ENCODE measurements at places on chromosomes 6 and 20.

DNA sequence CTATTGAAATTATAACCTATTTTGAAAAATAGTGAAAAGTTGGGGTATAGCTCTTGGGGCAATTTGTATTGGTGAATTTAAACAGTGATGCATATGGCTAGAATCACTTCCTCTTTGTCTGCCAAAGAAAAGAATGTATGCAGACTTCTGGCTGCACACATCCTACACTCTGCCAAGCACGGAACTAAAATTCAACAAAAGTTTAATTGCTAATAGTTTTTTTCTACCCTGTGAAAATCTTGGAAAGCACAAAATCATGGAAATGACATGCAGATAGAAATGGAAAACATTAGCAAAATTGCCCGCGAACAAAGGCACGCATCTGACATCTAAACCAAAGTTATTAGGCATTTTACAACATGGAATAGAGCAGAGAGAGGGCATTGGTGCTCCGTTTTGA is 106.4 kb upstream of the PDE10A start:
- DNase-seq = no peak

DNA sequence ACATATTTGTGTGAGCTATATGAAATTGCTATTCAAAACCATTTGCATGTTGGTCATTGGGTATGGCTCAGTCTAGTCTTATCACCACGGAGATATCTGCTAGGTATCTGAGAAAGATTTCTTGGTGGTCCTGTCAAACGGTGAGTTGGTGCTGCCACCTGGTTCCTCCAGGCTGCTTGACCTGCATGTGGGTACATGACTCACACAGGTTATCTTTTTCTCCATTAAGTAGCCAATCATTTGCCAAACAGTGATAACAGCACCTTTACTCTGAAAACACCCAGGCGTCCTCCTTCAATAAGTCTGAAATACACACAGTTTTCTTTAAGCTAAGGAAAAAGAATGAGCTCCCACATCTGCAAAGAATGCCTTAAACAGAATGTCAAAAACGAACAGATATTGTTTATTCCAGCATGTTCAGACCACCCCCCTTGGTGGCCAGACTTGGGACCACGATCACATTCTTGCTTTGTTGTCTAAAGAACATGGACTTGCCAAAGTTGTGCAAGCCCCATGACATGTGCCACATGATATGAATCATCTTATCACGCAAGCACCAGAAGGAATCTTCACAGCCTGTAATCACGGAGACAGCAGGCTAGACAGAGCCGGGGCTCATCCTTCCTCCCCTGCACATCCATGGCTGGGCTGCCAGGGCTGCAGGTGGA is 200.7 kb upstream of the THBS2 start:
- DNase-seq = peak; percentile 55

- no peak for DNase-seq
Measured at GRCh38 chr20:59749301-59749700, 145.0 kb downstream of the PHACTR3 start.

- peak; percentile 3 for DNase-seq
Measured at GRCh38 chr20:21529863-21530262, 16.0 kb upstream of the NKX2-2 start.

GRCh38 chr6:11384531-11385309 is 152.3 kb upstream of the NEDD9 start:
- DNase-seq = no peak

- no peak for DNase-seq
Measured at GRCh38 chr6:20333721-20334269, 67.9 kb upstream of the E2F3 start.

GRCh38 chr6:98824902-98825599 is 9.3 kb upstream of the POU3F2 start:
- no peak for DNase-seq

GRCh38 chr20:6664574-6664973 is 102.9 kb upstream of the BMP2 start:
- no peak for DNase-seq

- DNase-seq = no peak
Measured at GRCh38 chr20:6576726-6577125, 190.8 kb upstream of the BMP2 start.

DNA sequence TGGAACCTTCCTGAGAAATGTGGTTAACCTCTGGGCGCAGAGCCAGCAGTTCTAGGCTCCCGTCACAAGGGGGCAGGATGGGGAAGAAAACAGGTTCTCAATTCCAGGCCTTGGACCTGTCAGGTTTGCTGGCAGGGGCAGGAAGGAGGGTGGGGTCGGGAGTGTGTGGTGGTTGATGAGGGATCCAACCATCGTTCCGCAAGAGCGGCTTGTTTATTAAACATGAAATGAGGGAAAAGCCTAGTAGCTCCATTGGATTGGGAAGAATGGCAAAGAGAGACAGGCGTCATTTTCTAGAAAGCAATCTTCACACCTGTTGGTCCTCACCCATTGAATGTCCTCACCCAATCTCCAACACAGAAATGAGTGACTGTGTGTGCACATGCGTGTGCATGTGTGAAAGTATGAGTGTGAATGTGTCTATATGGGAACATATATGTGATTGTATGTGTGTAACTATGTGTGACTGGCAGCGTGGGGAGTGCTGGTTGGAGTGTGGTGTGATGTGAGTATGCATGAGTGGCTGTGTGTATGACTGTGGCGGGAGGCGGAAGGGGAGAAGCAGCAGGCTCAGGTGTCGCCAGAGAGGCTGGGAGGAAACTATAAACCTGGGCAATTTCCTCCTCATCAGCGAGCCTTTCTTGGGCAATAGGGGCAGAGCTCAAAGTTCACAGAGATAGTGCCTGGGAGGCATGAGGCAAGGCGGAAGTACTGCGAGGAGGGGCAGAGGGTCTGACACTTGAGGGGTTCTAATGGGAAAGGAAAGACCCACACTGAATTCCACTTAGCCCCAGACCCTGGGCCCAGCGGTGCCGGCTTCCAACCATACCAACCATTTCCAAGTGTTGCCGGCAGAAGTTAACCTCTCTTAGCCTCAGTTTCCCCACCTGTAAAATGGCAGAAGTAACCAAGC is 29.6 kb downstream of the SRSF3 start:
- DNase-seq = peak; percentile 89

DNA sequence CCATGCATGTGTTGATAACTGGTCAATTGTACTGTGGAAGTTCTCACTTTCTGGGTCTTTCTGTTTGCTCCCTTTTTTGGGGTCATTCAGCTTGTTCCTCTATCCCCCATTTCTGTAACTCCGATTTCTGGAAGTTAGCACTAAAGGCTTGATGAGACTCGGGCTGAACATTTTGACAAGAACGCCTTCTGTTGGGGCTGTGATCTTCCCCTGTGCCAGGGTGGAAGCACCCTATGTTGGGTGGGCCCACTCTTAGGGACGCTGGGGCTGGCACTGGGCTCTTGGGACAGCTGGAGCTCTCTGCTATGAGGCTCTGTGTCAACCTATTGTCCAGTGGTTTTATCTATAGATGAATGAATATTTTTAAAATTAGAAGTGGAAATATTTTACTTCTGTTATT is 60.1 kb upstream of the FRMD1 start:
- DNase-seq = no peak

DNA sequence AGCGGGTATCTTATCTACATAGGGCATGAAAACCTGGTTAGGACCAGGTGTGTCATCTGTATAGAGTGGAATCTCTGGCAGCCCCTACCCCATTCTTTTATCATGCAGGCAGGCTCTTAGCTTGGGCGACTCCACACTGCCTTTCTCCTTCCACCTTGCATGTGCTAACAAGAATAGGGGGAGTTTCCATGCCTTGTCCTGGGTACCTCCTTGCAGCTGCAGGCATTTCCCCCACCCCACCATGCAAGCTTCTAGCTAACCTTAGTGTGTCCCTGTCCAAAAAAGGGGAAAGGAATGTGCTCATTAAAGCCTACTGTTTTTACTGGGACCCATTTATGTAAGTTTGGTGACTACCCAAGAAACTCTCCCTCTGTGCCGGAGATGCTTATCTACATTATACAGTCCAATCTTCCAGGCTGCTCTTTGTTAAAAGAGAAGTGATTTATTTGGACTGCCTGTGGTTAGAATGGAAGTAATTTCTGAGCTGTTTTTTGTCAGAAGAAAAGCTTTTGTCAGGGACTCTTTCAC is 10.5 kb upstream of the CEP43 start:
- no peak for DNase-seq

GRCh38 chr6:4606821-4607704 is 169.1 kb upstream of the CDYL start:
- DNase-seq = peak; percentile 13

- no peak for DNase-seq
Measured at GRCh38 chr20:18901980-18902737, 88.6 kb downstream of the SCP2D1 start.

- DNase-seq = no peak
Measured at GRCh38 chr20:4603724-4604123, 118.0 kb upstream of the PRND start.

GRCh38 chr6:150719099-150719766 is 119.5 kb downstream of the PLEKHG1 start:
- no peak for DNase-seq

DNA sequence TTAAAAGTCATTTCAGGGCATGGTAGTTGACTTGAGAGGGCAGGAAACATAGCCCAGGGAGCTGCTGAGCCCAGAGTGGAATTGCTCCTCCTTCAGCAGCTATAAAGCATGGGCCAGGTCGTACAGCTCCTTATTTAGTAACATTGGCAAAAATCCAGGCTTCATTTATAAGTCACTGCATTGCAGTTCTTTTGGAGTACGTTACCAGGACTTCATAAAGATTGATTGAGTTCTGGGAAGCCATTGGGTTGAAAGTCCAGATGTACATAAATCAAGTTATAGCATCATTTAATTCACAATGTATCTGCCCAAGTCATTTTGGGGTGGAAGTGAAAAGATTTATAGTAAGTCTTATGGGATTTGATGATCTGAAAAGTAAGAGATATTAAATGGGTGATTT is 53.0 kb upstream of the ANKEF1 start:
- no peak for DNase-seq

DNA sequence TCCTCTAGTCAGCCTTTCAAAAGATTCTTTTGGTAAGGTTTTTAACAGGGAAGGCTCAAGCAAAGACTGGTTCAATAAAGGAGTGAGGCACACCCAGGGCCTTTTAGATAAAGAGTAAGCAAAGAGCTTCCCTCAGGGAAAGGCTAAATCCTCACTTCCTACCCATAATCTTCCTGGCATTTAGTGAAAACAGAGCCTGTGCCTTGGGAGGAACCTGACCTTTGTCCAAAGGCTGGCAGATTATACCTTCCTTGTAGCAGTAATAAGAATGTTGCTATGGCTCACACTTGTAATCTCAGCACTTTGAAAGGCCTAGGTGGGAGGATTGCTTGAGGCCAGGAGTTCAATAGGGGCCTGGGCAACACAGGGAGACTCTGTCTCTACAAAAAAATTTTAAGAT is 280.1 kb upstream of the PLCB4 start:
- DNase-seq = no peak

GRCh38 chr20:48763216-48763914 is 64.4 kb downstream of the PREX1 start:
- no peak for DNase-seq

GRCh38 chr20:50595433-50595895 is 85.3 kb downstream of the PTPN1 start:
- no peak for DNase-seq

DNA sequence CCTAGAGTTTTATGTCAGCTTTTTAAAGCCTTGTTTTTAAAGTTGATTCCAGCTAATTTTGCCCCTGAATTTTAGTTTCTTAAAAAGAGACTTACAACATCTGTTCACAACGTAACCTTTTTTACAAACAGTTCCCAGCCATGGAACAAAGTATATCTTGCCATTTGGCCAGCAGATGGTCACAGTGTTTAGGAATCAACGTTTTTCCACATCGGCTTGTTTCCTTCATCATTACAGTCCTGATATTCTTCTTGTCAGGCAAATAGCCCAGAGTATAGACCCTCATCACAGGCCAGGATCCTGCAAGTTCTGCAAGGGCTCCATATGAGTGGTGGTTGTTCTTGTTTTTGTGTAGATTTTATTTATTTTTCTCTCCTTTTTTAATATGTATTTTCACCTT is 341.7 kb upstream of the HTR1E start:
- no peak for DNase-seq

DNA sequence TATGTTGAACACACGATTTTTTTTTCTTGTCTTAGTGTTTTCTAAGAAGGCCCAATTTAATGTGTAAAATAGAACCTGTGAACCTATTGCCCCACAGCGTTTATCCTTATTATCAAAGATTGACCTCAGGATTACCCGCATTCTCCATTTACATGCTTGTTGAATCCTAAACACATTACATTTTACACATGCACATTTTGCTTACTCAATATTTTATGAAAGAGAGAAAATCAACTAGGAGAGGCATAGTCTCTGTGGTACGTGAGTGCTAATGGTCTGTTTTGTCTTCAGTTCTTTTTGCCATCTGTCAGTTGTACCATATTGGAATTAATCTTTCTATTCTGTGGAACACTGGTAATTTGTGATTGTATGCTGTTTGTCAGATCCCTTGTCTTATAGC is 80.1 kb upstream of the SMIM8 start:
- no peak for DNase-seq

DNA sequence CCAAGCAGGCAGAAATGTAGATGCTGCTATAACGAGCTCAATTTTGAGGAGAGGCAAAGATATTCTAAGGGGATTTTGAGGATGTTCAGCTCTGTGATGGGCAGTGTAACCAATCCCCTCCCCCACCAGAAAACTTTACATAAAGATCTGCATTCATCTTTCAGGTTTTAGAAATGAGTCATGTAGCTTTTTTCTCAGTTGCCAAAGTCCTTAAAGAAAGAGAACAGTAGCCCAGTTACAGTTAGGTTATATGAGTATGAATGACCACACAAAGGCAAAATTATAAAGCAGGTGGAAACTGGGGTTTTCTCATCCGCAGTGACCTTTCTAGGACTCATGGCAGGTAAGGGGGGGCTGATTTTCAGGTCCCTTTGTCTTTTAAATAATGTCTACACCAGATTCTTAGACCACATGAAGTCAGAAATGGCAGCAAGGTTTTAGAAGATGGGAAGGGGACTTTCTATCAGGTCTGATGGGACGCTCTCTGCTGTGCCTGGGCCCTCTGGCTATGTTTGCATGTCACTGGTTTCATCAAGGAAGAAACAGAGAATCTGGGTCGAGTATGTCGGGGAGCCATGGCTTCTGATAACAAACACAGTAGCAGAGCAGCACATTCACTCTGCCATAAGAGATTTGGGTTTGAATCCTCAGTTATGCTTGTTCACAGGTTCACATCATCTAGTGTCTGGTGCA is 94.7 kb downstream of the CLIC5 start:
- no peak for DNase-seq

GRCh38 chr20:43766385-43766784 is 39.6 kb upstream of the GTSF1L start:
- DNase-seq = no peak

DNA sequence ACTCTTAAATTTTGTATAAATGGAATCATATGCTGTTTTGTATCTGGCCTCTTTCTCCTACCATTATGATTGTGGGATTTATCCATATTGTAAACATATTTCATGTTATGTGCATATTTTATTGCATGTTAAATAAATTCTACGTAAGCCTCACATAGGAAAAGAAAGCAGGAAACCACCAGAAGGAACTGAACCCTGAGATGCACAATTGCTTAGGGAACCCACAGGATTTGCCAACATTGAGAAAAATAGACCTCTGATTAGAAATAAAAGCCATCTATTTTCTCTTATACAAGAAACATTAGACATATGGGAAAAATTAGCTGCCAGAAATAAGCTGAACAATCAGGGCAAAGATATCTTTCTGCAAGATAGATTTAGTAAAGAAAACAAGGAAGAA is 111.2 kb upstream of the CARMIL1 start:
- DNase-seq = no peak

All from OCI-M1 (cell line).